Kasumi-1 (cell line): ENCODE measurements at places on chromosomes 4 and X.
A peak's percentile ranks its signal among the peaks of the same experiment; 100 is the strongest.

DNA sequence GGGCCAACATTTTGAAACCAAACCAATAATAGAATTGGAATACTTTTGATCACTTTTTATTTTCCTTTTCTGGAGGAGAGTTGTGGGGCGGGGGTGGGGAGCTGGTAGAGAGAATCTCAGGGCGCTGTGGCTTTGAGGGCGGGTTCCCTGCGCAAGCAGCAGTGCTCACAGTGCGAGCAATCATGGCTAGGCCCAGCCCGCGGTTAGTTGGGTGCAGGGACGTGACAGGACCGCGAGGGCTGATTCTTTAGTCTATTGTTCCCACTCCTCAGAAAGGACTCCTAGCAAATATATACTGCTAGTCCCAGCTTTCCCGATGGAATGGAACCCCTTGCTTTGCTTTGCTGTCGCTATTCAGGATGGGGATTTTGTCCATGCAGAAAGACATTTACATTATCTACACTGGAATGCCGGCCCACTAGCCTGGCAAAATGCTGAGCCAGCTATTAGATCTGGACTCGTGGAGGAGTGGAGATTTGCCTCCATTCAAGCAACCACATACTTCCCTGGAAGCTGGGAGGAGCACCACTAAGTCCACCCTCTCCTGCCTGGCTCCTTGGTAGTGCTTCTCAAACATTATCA lies 23.9 kb upstream of the APLN start:
- no peak for DNase-seq

GRCh38 chrX:106356580-106356979 lies 188.5 kb downstream of the PWWP3B start:
- no peak for DNase-seq

DNA sequence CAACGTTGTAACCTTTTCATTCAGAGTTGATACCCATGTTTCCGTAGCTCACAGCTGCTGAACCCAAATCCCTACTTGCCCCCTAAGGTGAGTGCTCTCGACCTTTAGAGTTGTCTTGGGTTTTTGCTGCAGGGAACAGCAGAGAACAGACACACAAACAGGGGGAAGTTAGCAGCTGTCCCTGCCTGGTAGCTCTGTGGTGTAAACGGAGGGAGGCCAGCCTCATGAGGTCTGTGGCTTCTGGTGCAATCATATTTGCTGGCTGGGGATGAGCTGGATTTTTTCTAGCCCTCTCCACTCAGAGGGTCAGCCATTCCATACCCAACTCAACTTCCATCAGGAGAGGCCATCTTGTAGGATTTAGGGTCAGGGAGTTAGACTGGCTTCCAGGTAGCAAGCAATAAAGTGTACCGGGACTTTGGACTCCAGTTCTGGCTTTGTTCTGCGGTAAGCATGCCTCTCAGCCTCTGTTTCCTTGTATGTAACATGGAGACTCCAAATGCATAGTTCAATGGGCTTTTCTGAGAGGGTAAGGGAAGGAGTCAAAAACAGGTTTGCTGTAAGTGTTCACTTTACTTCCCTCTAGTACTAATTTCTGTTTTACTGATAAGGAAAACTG lies 218.9 kb downstream of the MID1IP1 start:
- DNase-seq, result no peak

DNA sequence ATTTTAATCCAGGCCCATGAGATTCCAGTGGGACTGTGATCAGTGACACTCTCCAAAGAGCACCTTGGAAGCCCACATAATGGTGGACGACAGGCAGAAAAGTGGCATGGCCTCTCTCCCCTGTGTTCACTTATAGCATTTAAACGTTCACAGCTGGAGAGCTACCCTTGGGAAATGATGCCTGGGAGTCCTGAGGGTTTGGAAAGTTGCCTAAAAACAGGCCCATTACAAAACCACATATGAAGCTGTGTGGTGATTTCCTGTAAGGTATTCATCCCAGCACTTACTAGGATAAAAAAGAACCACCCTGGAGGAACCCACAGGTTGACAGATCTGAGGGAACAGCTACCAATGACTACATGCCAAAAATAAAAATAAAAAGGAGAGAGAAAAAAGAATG lies 193.2 kb downstream of the RASL11B start:
- no peak for DNase-seq

- peak; percentile 79 for DNase-seq
These were observed 130.1 kb upstream of the TECRL start for GRCh38 chr4:64539234-64539849.

GRCh38 chr4:177419434-177419833 lies 22.8 kb downstream of the AGA start:
- DNase-seq, result no peak

DNA sequence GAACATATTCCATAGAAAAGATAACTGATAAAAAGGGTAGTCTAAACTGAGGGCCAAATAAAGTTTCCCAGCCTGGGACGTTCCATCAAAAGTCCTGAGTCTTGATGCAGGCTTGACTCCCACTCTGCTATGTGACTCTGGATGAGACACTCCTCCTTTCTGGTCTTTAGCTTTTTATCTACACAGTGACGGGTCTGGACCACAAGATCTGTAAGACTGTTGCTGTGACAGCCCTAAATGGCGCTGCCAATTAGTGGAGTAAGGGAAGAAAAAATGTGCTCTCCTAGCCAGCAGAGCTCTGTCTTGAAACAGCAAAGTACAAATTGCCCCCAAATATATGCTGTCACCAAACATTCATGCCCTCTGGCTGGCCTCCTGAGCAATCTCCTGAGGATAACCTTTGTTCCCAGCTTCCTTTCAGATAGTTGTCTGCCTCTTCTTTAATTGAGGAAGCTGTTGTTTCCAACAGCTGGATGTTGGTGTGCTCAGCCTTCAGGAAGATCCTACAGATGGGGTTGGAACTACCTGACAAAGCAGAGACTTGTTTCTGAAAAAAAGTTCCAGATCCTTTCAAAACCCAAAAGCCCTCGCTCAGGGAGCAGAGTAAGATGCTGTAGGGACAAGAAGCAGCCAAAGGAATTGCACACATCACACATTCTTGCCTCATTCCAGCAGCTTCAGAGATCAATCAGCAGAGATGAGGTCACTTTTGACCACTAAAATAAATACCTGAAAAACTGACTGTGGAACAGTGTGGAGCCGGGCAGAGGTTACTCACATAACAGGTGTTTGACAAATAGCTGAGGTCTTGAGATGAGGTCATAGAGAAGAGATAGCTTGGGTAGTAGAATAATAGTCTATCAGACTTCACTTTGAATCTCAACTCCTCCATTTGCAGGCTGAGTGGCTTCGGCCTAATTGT lies 383.4 kb upstream of the FGF13 start:
- no peak for DNase-seq

DNA sequence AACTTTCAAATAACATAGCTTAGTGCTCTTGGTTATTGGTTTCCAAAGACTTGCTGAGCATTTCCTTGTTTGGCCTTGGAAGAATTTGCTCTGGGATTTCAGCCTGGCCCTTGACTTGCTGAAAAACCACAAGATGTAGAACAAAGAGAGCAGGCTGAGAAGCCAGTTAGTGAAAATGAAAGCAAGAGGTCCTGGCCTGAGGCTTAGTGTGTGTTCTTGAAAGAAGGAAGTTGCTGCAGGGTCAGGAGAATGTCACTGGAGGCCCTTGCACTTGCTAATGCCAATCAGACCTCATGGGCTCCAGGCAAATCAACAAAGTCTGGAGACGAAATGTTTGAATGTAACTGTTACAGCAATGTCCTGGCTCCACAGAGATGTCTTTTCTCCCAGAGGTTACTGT lies 79.4 kb downstream of the SYNPO2 start:
- peak; percentile 94 for DNase-seq

DNA sequence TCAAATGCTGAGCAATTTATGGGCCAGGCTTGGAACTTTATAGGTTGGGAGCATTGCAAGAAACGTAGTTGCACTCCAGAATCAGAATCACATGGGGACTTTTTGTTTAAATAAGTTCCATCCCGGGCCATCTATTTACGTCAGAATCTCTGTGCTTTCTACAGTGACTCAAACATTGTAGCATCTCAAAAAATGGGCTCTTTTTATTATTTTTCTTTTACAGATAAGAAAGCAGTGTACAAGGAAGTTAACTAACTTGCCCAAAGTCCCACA lies 10.2 kb downstream of the CC2D2A start:
- no peak for DNase-seq

- peak; percentile 2 for DNase-seq
These were observed 6.4 kb downstream of the MTM1 start for GRCh38 chrX:150574559-150575418.

GRCh38 chrX:56782791-56783449 lies 53.9 kb downstream of the NBDY start:
- DNase-seq, result no peak

GRCh38 chr4:181661090-181661489 lies 582.1 kb upstream of the TENM3 start:
- DNase-seq, result no peak

- no peak for DNase-seq
These were observed 46.1 kb upstream of the LNX1 start for GRCh38 chr4:53637348-53637747.

GRCh38 chr4:81756973-81757372 lies 285.3 kb upstream of the RASGEF1B start:
- no peak for DNase-seq

- peak; percentile 34 for DNase-seq
These were observed 78.5 kb downstream of the MID1IP1 start for GRCh38 chrX:38879631-38880220.

GRCh38 chr4:83850435-83850834 lies 314.5 kb downstream of the GPAT3 start:
- no peak for DNase-seq

DNA sequence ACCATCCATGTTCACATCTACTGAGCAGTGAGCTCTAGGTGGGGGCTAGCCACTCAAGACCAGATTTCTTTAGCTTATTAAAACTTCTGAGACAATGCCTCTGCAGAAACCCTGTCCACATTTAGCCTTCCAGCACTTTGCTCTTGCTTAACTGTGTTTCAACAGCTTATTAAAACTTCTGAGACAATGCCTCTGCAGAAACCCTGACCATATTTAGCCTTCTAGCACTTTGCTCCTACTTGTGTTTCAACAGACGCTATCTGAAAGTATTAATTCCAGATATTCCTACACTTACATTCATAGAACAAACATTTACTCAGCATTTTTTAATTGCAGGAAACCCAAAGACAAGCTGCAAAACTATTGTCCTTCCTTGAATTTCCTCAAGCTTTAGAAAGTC lies 91.9 kb downstream of the SEL1L3 start:
- no peak for DNase-seq

DNA sequence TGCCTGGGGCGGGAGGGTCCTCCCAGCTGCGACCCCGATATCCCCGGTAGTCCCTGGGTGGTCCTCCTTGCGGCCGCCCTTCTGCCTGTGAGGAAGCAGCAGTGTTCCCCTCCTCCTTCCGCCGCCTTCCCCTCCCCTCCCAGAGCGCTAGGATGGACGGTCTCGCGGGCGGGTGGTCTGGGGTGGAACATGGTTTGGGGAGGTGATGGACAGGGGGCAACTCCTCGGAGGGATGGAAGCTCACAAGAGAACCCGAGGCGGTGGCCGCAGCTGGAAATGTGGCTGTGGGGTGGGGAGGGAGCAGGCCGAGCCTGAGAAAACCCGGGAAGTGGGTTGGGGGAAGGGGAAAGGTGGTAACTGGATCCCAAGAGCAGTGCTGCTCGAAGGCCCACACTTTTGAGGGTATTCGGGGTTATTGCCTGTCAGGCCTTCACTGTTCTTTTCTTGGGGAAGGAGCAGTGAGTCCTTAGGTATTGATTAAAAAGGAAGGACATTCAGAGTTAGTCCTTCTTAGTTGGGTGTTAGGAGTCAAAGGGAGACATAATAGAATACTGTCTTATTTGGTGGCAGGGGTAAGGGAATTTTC lies 581 bp downstream of the UBE2K start:
- no peak for DNase-seq

GRCh38 chr4:95124906-95125504 lies 367.2 kb downstream of the BMPR1B start:
- DNase-seq, result peak; percentile 71

GRCh38 chr4:78298618-78299017 lies 241.5 kb downstream of the FRAS1 start:
- no peak for DNase-seq

DNA sequence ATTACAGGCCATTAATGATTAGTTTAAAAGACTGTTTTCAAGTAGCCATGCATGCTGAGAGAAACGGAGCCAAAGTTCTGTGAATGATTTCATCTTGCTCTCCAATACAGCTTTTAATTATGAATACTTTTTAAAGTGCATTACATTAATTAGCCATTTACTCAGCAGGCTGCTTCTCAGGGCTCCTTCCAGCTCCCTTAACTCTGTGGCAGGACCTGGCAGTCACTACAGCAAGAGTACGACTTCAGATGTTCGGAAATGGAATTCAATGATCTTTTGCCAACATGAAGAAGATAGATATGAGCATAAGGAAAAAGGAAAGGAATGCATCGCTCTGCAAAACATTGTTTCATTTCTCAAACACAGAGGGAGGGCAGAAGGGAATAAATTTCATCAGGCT lies 987.2 kb downstream of the PDHA2 start:
- no peak for DNase-seq

DNA sequence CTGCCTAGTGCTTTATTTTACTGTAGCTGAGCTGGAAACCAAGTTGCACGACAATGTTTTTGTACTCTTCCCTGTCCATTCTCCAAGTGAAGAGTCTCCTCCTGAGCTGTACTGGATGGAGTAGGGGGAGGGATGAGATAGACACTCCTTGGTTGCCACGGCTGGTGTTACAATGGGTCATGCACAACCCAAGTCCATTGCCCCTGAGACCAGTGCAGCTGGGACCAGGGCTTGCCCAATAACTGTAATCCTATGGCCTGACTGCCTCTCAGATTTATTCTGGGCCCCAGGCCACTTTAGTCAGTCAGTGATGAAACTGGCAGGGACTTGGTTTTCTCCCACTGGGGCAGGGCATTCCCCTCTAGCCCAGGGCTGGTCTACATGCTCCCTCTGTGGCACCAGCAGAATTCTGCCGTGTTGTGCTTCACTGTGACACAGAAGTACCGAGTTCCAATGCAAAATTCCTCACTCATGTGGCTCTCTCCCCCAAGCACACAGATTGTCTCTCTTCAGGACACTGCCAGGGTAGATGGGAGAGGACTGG lies 203.3 kb upstream of the PCDH18 start:
- DNase-seq, result no peak
